ENCODE measurements at places on chromosomes 5 and 9.

GRCh38 chr9:113910036-113910639 lies 34.0 kb downstream of the ZNF618 start:
- no peak for DNase-seq

- no peak for DNase-seq
These were observed 46.4 kb upstream of the CTXN3 start for GRCh38 chr5:127602481-127602880.

- no peak for DNase-seq
These were observed 75.6 kb downstream of the ARHGEF28 start for GRCh38 chr5:73701566-73701965.

- no peak for DNase-seq
These were observed 679 bp downstream of the SLC6A7 start for GRCh38 chr5:150190503-150190979.

DNA sequence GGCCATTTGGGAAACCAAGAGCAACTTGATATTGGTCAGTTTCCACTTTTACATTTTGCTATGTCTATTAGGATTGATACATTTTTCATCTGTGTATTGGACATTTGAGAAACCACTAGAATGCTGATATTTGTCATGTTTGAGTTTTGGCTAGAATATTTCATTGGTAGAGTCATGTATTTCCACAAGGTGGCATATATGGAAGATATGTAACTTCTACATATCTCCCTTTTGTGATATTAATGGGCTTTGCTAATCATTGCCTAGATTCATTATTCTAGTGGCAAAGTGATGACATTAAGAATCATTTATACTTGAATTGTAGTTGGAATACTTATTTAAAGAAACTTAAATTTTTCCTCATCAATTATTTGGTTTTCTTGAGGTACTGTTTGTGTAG lies 692.9 kb upstream of the EDIL3 start:
- no peak for DNase-seq

DNA sequence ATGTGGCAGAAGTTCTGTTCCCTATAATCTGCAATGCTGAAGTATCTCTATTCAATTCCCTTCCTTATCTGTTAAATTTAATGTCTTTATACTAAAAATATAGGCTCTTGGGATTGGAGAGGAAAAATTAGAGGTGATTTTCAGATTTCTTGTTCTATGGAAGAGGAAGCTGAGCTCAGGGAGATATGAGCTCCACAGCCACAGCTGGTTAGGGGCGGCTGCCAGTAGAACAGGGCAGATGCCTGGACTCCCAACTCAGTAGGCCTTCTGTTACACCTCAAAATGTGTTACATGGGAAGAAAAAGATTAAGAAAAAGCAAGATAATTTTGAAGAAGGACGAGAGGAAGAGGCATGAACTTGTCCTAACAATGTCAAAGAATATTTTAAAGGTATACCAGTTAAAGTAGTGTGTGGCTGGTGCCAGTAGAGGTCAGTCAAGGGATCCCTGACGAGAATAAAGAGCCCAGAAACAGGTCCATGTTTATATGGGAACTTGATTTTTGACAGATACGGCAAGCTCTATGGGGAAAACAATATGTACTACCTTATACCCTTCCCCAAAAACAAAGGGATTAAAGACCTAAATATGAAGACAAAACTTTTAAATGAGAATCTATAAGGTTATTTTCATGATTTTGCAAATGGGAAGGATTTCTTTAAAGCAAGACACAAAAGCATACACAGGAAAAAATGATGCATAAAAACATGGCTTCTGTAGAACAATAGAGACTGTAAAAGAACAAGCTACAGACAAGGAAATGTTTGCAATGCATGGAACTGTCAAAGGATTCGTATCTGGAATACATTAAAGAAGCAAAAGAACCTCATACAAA lies 28.7 kb downstream of the DNAJC21 start:
- DNase-seq: no peak
